Aorta (tissue), 5 donors: ENCODE measurements at places on chromosomes 2 and 18. TPM values are rescaled to one million over a fixed set of nuclear protein-coding genes. Genes with fewer than 3 reads are reported as not detected.

Gene PROM2
- 1.4 TPM for total RNA-seq

Gene TEX44
- not detected for total RNA-seq

- no peak for DNase-seq
Observed at GRCh38 chr18:26059357-26059756, 31.1 kb downstream of the SS18 start.

DNA sequence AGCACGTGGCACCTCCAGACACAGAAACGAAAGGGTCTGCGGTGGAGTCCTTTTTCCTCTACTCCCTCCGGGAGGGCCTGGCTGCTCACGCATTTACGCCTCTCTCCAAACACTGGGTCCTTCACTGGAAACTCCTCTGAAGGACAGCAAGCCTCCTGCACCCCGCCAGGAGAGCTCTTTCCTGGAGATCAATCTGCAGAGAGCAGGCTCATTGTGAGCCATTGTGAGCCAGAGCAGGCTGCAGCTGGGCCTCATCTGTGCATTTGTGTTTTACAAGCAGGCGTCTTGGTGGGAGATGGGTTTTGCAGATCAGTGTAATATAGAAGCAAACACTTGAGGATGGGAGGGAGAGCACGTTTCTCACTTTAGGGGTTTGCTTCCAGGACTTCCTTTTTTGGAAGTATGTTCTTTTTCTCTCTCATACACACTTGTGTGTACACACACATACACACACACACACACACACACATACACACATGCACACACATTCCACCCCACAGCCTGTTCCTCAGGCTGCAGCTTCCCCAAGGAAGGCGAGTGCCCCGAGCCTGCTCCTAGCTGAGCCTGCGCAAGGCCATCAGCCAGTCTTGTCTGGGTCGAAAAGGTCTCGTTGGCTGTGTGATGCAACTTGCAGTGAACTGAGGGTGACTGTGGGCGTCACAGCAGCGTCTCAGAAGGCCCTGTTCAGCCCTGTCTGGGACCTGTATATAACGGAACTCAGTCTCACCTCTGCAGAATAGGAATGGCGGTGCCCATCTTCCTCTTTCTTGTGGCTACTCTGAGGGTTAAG, 163.5 kb downstream of the GLI2 start:
- no peak for DNase-seq

- DNase-seq, result no peak
Observed at GRCh38 chr2:187372213-187372612, 75.8 kb downstream of the CALCRL start.
